ENCODE measurements at places on chromosomes 3 and 15.

GRCh38 chr3:72436863-72437592 is 411.2 kb downstream of the SHQ1 start:
- no peak for DNase-seq

DNA sequence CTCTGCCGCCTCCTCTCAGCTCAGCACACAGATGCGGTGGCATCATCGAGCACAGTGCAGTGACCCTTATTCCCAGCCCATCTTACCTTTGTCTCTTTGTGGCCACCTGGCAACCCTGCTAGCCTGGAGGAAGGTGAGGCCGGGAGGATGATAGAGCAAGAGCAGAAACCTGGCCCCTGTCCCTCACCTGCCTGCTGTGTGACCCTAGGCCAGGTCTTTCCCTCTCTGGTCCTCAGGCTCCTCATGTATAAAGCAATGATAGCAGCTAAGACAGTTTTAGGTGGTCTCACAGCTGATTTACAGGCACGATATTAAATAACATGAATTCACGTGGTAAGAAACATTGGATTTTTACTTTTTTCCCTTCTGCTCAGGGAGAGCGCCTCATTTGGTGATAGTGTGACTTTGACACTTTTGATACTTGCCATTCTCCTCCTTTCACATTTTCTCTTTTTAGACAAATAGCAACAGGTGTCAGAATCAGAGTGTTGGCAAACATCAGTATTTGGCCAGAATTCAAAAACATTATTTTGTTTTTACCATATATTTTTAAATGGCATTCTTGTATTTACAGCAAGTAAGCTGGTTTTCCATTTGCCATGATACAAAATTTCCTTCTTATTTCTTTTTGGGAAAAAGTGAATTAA is 29.5 kb upstream of the CTSH start:
- no peak for DNase-seq

GRCh38 chr3:46283881-46284450 is 41.7 kb downstream of the CCR3 start:
- DNase-seq: peak; percentile 24

GRCh38 chr3:124838963-124839362 is 48.2 kb downstream of the ITGB5 start:
- no peak for DNase-seq

- DNase-seq: no peak
Observed at GRCh38 chr3:21825684-21826083, 74.7 kb upstream of the ZNF385D start.

DNA sequence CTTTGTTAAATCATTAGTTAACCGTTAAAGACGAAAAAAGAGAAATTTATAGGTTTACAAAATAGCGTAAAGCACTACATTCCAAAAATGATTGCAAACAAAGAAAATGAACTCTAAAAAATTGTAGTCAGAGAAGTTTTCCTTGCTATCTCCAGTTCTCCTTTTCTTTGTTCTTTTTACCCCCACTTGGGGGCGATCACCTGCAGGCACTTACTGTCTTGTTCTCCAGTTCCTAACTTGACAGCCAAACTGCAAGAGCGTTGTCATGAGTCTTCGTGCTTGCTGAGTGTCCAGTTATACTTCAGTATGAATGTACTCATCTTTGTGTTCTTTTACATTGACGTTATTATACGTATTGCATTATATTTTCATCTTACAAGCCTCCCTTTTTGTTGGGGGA is 54.5 kb downstream of the CHD2 start:
- DNase-seq: peak; percentile 13

- DNase-seq: no peak
Observed at GRCh38 chr3:184880276-184881019, 68.5 kb downstream of the VPS8 start.

DNA sequence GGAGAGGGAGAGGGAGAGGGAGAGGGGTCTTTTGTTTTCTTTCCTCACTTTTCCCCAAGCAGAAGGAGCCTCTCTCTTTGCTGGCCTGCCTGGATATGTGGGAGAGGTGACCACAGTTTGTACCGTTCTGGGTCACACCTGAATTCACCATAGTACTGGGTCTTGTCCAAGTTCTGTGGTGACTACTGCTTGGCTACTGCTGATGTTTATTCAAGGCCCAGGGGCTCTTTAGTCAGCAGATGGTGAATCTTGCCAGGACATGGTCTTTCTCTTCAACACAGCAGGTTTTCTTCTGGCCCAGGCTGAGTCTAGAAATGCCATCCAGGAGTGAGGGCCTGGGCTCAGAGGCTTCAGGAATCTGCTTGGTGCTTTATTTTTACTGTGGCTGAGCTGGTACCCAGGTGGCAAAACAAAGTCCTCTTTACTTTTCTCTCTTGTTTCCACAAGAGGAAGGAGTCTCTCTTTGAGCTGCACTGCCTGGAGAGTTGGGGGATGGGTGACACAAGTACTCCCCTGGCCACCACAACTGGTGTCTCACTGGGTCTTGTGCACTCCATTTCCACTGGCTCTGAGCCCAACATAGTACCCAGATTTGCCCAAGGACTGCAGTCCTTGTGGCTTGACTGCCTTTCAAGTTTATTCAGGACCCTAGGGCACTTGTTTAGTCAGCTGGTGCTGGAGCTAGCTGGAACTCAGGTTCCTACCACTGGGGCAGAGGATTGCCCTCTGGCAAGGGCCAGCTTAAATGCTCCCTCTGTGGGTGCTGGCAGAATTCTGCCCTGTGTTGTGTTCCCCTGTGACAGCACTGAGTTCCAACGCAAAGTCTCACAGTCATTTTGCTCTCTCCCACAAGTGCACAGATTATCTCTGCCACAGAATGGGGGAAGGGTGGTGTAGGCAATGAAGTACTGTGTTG is 16.8 kb upstream of the CCNDBP1 start:
- no peak for DNase-seq

- DNase-seq: no peak
Observed at GRCh38 chr3:73716418-73716817, 91.7 kb upstream of the PDZRN3 start.

DNA sequence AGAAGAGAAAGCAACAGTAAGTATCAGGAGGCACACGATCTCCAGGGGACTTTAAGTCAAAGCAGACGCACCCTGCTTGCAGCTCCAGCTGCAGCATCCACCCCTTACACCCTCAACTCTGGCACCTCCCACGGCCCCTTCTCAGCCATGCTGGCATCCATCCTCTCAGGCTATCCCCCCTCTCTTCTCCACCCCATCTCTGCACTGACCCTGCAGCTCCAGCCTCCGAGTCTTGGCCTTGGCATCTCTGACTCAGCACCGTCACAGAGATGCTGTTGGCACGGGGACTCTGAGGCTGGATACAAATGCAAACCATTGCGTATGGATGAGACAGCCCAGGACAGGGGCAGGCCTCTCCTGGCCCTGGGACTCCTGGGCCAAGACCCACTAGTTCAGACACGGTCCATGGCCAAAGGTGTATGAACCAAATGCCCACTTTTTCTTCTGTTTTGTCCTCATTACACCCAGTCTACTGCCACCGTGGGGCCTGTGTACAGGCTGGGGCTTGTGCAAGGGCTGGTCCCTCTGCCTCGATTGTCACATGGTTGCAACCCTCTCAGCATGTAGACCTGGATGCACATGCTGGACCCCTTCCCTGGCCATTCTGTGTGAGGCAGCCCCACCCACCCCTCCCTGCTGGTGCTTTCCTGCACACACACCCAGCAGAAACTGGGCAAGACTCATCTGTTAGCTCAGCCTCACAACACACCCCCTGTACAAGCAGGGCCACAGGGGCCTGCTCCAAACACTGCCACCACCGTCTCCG is 18.7 kb upstream of the ZXDC start:
- DNase-seq: no peak

- DNase-seq: no peak
Observed at GRCh38 chr3:11495948-11496557, 147.7 kb downstream of the VGLL4 start.

DNA sequence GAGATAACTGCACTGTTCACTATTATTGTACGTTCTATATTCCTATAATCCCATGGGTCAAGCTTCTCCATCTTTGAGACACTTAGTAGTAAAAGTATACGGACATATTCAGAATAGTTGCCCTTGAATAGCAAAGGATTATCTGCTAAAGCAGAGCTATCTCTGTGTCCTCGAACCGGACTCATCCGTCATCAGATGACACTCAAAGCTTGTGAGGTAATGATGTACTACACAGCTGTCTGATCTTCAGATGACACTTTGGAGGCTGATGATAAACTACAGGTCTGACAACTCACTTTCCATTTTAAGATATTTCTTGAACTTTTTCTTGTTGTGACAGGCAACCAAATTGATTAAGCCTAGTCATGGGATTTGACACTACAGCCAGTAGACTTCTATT is 240.2 kb downstream of the SCAPER start:
- DNase-seq: no peak

GRCh38 chr3:109132801-109133473 is 3.6 kb upstream of the C3orf85 start:
- no peak for DNase-seq

- DNase-seq: no peak
Observed at GRCh38 chr15:70698836-70699390, 64.4 kb downstream of the UACA start.

DNA sequence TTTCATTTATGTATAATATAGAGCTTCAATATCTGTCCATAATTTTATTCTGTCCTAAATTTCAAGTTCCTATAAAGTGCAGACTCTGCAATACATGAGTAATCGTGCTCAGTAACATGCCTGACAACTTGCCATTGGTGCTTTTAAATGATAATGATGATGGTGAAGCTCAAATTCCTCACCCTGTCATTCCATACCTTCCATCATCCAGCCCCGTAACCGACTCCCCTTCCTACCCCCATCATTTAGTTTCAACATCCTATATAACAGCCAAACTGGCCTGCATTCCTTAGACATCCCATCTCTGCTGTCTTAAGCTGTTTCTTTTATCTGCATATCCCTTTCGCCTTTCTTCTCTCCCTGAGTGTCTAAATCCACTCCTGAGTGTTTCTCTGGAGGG is 67.2 kb upstream of the DLG1 start:
- DNase-seq: no peak

Measured in AML-193 (cell line).